Inflammatory macrophage (primary cell): ENCODE measurements at places on chromosomes 2 and 18.

DNA sequence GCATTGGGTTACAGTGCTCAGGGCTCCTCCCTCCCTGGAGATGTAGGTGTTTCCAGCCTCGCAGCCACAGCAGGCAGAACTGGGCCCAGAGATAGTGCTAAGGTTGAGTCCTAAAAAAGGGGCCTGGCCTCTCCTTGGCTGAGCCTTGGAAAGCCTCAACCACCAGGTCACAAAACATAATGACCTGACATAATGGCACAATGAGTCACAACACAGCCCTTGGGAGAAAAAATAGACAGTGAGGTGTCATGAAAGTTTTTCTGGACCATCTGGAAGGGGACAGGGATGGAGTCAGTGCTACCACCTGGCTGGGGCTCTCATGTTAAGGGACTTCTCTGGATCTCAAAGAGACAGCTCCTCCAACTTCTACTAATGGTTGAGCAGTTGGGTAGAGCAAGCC is 92.4 kb upstream of the LCLAT1 start:
- DNase-seq = no peak

DNA sequence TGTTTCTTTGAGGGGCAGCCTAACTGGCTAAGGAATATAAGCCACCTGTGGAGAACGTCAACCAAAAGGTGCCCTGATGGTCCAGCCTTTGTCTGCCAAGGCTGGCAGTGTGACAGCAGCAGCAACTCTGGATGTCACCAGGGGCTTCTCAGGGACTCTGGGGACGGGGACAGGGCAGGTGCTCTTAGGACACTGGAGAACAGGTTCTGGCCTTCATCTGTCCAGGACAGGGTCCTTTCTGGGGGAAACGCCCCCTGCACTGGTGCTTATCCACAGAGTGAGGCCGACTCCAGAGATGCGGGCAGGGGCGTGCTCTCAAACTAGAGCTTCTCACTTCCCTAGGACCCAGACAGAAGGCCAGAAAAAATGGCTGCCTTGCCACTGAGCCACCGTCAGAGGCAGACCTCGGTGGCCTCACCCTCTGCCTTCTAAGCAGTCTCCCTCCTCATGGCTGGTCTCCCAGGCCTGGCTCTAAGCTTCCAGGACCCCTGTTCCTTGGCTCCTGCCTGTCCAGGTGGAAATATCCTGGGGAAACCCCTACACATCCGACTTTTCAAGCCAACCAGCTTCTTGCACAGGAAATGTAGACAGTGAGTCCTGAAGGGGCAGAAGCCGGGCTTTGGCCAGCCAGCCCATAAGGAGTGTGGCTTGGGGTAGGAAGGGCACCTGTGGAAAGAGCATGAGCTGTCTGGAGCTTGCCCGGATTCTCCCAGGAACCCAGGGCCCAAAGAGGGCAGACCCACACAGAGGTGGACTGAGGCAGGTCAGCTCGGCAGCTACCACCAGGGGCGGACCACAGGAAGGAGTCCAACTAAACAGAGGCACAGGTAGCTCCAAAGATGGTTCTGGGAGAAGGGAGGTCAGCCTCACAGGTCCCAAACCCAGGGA is 11.3 kb upstream of the SFXN5 start:
- DNase-seq = no peak

GRCh38 chr2:140353541-140353940 is 1573.4 kb upstream of the NXPH2 start:
- DNase-seq = no peak

DNA sequence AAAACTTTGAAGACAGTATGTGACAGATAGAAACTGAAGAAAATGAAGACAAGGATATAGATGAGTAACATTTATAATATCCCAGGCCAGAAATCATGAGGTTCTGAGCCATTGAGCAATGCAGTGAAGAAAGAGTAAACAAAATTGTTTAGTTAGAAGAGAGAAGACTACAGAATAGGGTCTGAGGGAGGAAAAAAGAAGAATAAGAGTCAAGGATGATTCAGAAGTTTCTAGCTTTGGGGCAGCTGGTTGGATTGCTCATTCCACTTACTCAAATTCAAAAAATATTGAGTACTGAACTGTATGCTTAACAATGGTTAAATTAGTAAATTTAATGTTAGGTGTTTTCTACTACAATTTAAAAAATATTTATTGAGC is 155.0 kb upstream of the OTX1 start:
- DNase-seq = no peak
